ENCODE measurements at places on chromosomes 1 and 21.

GRCh38 chr1:79663916-79664315 lies 657.4 kb upstream of the ADGRL4 start:
- no peak for DNase-seq

DNA sequence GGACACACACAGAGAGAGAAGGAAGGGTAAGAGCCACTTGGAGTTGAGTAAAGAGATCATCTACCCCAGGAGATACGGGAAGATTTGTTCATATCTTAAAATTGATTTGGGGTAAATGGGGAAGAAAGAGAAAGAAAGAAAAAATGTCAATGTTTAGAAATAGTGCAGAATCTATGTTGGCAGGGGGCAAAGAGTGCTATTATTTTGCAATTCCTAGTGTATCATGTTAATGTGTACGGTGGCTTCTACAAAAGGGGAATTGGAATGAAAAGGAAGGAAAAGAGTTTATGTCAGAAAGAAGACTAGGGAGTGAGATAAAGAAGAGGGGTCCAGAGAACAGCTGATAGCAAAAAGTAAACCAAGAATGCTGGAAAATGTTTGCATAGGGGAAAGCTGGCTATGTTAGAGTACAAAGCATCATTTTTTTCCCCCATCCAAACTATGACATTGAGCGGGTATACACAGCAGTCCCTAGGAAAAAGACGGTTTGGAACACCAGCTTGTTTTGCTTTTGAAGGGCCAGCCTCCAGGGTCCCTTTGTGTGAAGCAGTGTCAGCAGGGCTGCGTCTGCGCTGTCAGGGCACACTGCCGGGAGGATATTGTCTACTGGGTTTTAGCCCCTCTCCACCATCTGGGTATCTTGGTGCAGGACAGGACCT lies 10.8 kb downstream of the LRRC8D start:
- no peak for DNase-seq

DNA sequence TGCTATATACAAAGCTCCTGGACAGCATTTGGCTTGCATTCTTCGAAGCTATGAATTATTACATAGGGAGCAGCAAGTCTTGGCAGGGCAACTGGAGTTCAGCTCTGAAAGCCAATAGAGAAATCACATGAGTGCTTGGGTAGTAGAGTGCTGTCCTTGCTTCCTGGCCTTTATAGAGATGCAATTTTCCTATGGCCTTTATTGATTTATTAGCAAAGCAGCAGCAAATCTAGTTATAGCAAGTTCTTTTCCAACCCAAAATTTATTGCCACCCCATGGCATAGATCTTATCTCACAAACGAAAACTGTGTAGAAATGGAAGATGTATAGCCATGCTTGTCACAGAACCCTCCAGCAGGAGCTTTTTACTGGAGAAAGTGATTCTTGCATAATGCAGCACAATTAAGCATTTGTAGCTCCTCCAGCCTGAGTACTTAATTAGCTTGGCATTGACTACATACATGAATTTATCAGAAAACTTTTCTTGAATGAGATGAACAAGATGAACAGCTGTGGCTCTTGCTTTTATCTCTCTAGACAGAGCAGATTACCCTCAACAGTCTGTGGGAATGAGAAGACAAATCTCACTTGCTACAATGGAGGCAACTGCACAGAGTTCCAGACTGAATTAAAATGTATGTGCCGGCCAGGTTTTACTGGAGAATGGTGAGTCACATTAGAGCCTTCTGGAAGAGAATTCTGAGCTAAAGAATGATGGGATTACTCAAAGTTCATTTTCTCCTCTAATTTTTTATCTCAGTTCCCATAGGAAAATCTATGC lies 170.1 kb downstream of the CRB1 start:
- no peak for DNase-seq

GRCh38 chr21:29233256-29233546 lies 65.5 kb upstream of the BACH1 start:
- DNase-seq = no peak

- no peak for DNase-seq
Measured at GRCh38 chr1:117094841-117095604, 26.5 kb downstream of the TRIM45 start.

Measured in CD4-positive, alpha-beta T cell treated with Interleukin-6 for 4 hours (primary cell).